NCI-H446 treated with DMSO at 0.1 percent for 48 hours (cell line): ENCODE measurements at places on chromosomes 4 and X.

GRCh38 chr4:26884486-26884988 lies 23.9 kb downstream of the STIM2 start:
- no peak for DNase-seq

DNA sequence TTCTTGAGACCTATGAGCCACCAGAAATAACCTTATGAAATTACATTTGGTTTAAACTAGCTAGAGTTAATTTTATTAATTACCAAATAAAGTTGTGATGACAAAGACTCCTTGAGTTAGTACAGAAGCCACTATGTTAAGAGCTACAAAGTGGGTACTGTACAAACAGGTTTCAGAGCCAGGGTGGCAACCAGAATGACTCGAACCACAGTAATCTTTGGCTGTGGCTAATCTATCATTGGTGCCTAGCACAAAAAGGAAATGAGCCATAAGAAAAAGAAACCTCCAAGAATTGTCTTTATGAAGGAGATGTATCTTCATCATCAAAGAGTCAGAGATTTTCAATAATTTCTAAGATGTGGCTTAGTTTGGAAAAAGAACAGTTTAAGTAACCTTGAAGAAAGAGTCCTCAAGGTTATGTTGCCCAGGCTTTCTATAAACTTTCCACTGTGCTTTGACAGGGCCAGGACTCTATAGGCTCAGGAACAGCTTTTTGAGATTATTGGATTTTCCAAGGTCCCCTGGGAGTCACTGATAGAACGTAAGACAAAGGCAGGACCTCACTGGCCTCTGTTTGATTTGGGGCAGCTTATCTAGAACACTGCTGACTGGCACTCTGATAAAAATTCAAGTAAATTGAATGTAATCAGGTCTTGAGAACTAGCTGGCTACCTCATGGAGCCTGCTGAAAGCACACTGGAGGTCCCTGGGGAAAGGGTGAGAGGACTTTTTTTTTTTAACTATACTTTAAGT lies 777.7 kb downstream of the STIM2 start:
- no peak for DNase-seq

GRCh38 chr4:53040459-53040815 lies 178.3 kb downstream of the RASL11B start:
- no peak for DNase-seq

- no peak for DNase-seq
Observed at GRCh38 chrX:155115174-155115819, 44.0 kb downstream of the BRCC3 start.

DNA sequence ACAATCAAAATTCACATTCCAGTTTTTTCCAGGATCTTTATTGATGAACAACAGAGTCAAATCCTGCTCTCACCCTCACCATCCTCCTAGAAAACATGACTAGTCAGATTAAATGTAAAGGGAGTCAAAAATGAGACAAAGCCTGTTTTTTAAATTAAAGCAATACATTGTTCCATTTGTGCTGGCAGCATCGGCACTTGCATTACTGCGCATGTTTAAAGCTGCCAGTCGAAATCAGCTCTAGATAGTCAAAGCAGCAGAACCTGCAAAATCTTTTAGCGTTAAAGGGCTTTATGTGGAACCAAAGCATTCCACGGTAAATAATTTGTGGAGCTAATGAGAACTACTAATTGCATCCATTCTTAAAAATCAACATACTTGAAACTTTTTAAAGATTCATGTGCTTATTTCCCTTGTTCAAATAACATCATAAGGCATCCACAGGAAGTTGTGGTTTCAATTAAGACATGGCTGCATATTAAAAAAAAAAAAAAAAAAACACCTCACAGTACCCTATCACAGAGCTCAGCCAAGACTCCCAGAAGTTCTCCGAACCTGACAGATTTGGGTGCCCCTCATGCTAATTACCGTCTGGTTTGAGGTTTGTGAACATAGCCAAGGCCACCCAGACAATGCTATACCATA lies 82.2 kb downstream of the SH3KBP1 start:
- no peak for DNase-seq

GRCh38 chrX:48998391-48998790 lies 3.7 kb downstream of the GRIPAP1 start:
- DNase-seq, result no peak

DNA sequence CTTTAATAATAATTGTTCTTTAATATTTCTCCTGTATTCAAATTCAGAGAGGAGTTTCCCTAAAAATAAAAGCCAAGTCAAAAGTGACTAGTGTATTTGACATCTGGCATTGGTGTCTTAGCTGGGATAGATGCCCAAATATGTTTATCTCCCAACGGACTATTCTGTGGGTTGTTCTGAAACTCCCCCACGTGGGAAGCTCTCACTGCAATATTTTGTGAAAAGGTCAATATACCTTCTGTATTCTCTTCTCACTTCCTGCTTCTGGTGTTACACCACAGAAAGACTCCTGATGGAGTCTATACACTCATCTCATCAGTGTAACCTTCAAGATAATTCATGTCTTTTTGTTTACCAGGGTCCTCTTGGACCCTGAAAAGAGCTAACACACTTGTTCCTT lies 2052.8 kb upstream of the TENM3 start:
- DNase-seq, result no peak

DNA sequence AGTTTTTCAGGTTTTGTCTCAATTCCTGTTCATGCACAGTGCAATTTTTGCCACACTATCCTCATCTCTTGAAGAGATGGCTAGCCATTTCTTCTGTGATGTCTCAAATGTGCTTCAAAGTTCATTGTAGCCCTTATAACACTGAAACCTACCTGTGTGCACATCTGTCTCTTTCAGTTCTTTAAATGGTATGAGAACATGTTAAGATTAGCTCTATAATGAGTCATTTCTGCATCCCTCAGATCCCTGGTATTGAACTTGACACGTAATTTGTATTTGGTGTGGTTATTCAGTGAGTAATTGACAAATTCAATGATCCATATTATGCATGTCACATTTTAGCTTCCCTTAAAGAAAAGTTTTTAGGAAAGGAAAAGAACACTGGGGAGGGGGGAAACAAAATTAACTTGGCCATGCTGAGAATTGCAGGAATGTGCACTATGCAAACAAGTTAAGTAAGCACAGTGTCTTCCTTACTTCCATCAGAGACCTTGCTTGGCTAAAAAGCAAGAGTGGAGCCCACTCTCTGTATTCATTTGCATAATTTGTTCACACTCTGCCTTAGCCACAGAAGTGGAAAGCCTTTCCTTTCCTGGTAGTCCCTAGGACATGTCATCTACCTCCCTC lies 659.8 kb upstream of the MAGEB2 start:
- no peak for DNase-seq

- no peak for DNase-seq
Observed at GRCh38 chr4:154623995-154624394, 11.5 kb upstream of the FGG start.

DNA sequence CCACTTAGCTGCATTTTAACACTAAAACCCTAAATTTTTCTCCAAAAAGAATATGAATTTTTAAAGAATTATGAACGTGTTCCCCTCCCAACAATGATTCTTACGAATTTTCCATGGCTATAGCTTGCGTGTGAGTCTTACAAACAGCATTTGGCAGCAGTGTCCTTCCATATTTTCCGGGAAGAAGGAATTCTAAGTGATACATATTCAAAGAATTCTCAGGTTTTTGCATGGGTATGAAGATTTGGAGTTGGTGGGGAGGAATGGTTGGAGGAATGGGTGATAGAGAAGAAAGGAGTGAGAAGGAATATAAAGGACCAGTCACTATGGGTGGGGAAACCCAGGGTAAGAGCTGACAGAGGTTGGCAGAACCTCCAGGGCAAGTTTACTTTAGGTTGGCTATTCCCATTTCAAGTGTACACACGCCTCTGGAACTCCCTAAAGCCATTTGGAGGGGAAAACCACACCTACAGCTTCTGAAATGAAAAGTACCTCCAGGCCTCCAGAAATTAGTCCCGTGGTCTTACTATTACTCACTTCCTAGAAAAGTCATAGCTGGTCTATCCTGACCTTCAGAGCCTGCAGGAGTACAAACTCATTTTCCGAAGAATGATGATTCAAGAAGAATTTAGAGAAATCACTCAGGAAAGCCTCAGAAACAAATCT lies 420.8 kb upstream of the DIPK2B start:
- DNase-seq, result no peak

GRCh38 chrX:118637997-118638396 lies 89.4 kb upstream of the IL13RA1 start:
- DNase-seq, result no peak

DNA sequence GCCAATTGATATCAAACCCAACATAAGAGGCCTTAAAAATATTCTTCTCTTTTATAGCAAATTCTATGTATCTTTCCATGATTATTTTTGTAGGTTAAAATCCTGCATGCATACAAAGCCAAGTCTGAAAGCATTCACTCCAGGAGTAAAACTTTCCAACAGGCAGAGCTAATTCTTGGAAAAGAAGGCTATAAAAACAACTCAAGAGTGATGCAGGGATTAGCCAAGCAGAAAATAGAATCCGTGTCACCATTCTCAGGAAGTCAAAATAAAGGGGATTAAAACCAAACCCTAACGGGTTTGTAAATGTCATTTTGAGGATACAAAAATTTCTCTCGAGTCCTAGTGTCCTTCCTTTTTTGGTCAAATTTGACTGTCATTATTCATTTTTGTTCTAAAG lies 412.4 kb downstream of the DMD start:
- DNase-seq, result no peak

DNA sequence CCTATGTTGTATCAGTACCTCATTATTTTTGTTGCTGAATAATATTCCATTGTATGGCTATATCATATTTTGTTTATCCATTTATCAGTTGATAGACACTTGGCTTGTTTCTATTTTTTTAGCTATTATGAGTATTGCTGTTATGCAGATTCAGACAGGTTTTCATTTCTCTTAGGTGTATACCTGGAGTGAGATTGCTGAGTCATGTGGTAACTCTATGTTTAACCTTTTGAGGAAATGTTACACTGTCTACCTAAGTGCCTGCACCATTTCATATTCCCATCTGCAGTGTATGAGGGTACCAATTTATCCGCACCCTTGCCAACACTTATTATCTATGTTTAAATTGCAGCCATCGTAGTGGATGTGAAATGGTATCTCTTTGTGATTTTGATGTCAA lies 43.0 kb upstream of the SH3RF1 start:
- no peak for DNase-seq

- DNase-seq, result no peak
Observed at GRCh38 chr4:188414441-188414840, 275.2 kb downstream of the TRIML1 start.

GRCh38 chrX:56804867-56805266 lies 75.8 kb downstream of the NBDY start:
- DNase-seq, result no peak

DNA sequence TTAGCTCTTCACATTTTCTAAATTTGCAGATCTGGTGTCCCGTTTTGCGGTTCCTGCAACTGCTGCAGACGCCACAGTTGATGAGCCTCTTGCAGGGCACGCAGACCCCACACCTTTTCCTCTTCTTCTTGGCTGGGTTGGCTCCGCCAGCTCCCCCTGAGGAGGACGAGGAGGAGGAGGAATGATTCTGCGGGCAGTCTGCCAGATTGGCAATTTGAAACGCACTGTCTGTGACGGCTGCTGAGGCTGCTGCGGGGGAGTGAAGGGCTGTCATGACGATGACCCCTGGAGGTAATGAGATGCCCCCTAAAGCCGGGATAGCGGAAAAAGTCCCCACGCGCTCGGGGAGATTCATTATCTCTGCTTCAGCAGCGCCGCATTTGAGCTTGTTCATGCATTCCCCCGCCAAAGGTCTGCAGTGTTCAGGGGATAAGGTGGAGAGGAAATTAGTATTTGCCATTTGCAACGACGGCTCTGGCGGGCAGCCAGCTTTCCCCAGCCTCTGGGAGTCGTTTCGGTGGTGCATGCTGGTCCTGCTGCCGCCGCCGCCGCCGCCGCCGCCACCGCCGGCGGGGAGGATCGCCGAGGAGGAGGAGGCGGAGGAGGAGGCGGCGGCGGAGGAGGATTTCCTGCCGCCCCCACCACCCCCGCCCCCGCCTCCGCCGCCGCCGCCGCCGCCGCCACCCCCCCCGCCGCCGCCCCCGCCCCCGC lies 3.8 kb downstream of the CXXC4 start:
- peak; percentile 58 for DNase-seq

GRCh38 chr4:108113229-108113628 lies 55.5 kb downstream of the LEF1 start:
- no peak for DNase-seq

DNA sequence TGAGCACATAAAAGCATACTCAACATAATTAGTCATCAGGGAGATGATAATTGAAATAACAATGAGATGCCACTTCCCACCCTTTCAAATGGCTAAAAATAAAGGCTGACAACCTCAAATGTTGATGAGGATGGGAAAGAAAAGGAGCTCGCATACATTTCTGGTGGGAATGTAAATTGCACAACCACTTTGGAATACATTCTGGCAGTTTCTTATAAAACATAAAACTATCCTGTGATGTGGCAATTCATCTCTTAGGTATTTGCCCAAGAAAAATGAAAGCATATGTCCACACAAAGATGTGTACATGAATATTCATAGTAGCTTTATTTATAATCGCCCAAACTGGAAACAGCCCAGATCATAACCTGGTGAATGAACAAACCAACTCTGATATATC lies 687 bp upstream of the ZNF275 start:
- DNase-seq, result no peak

- DNase-seq, result no peak
Observed at GRCh38 chrX:7242613-7243012, 94.7 kb upstream of the PUDP start.

DNA sequence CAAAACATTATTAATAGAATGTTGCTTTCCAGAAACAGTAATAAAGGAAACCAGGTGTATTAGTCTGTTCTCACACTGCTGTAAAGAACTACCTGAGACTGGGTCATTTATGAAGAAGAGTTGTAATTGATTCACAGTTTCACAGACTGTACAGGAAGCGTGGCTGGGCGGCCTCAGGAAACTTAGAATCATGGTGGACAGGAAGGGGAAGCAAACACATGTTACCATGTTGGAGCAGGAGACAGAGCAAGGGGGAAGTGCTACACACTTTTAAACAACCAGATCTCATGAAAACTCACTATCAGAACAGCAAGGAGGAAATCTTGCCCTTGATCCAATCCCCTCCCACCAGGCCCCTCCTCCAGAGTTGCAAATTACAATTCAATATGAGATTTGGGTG lies 815.8 kb downstream of the TRIML1 start:
- no peak for DNase-seq

DNA sequence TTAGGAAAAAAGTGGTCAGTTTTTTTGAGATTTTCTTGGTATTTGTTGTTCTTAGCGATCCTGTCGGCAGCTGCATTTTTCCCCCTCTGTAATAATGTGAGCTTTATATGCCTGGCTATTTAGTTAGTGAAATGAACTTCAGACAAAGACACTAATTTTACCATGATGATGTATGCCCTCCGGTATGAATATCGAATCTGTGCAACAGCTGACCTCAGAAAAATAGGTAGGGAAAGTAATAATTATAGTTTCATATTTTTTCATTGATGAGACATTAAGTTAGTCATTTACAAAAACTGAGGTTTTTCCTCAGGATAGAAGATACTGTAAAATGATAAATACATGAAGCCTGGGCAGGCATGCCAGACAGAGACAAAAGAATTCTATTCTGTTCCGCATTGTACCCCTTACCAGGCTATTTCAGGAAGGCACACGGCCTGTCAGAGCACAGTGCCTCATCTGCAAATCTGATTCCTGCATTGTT lies 155.8 kb downstream of the SHROOM3 start:
- DNase-seq, result no peak

- no peak for DNase-seq
Observed at GRCh38 chr4:177974461-177974860, 532.2 kb upstream of the AGA start.

- DNase-seq, result no peak
Observed at GRCh38 chr4:39032218-39033085, at the start of gene TMEM156. Gene TMEM156 (minus strand): TSS chr4:39032409. CDS start chr4:39032313, 96 bp downstream.
